ENCODE measurements at places on chromosomes 5 and 9.

- H3K4me1 ChIP-seq = peaks cover 47% of the 10 kb centered on the region
- peak overlapping the region; percentile 28 for H3K4me3 ChIP-seq
- H3K27ac ChIP-seq = peak overlapping the region; percentile 40
Observed at GRCh38 chr5:135303582-135304173, 95.4 kb downstream of the MACROH2A1 start.

- peaks cover 97% of the 10 kb centered on the region for H3K4me1 ChIP-seq
- DNase-seq = no peak
- H3K27ac ChIP-seq = no peak overlapping the region
- H3K36me3 ChIP-seq = peaks cover 3% of the 10 kb centered on the region
Observed at GRCh38 chr9:95498641-95499040, 18.1 kb downstream of the PTCH1 start.

DNA sequence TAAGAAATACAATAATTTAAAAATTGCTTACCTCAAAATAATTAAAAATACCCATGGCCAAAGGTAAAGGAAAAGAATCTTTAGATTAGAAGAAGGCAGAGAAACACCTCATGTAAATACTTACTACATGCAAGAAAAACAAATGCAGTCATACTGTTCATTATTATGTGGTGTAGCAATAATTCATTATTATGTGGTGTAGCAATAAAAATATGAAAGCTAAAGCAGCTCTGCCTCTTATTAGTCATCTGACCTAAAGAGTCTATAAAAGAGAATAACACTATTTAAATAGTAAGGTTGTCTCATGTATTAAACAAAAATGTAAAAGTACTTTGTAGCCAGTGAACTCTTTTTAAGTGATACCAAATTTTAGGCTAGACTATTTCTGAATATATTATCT lies 6.6 kb downstream of the DTWD2 start:
- no peaks in the 10 kb centered on the region for H3K27me3 ChIP-seq
- H3K27ac ChIP-seq = no peak overlapping the region
- no peak overlapping the region for H3K4me3 ChIP-seq
- DNase-seq = no peak
- peaks cover 4% of the 10 kb centered on the region for H3K4me1 ChIP-seq

DNA sequence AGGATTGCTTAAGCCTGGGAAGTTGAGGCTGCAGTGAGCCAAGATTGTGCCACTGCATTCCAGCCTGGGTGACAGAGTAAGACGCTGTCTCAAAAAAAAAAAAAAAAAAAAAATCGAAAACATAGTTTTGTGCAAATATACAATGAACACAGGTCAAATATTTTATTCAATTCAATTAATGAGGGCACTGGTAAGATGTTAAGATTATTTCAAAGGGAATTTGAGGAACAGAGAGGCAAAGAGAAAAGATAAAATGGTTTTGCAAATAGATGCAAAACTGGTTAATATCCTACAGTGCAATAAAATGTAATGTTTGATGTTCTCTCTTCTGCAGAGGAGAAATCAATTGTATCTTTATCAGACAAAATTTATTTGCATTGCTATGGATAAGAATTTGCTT lies 39.5 kb upstream of the GNE start:
- no peak overlapping the region for H3K4me3 ChIP-seq
- peaks cover 25% of the 10 kb centered on the region for H3K36me3 ChIP-seq
- H3K27ac ChIP-seq = no peak overlapping the region

- DNase-seq = no peak
- H3K36me3 ChIP-seq = peaks cover 38% of the 10 kb centered on the region
- no peak overlapping the region for H3K4me3 ChIP-seq
- peaks cover 35% of the 10 kb centered on the region for H3K4me1 ChIP-seq
- no peaks in the 10 kb centered on the region for H3K27me3 ChIP-seq
Observed at GRCh38 chr5:90939211-90939610, 380.6 kb downstream of the ADGRV1 start.

DNA sequence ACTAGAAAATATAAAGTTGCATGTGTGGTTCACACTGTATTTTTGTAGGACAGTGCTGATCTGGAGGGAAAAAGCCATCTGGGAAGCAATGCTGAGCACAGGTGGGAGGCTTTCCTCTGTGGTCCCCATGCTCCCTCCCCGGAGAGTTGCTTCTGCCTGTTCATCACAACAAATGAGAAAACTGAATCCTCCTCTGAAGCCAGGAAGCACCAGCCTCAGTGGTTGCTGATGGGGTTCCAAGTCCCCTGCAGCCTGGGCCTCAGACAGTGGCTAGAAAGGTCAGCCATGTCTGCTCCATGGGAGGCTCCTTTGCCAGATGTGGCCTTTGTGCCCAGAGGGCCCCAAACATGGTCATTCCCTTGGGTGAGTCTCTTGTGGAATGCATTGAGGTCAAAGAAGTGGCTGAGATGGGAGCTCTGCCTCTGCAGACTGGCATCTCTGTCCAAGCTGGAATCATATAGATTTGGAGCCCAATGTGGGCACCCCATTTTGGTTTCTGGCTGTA lies 77.6 kb downstream of the C5orf15 start:
- H3K36me3 ChIP-seq = no peaks in the 10 kb centered on the region
- peak overlapping the region; percentile 25 for H3K27ac ChIP-seq
- H3K4me1 ChIP-seq = peaks cover 51% of the 10 kb centered on the region
- H3K27me3 ChIP-seq = peaks cover 64% of the 10 kb centered on the region

DNA sequence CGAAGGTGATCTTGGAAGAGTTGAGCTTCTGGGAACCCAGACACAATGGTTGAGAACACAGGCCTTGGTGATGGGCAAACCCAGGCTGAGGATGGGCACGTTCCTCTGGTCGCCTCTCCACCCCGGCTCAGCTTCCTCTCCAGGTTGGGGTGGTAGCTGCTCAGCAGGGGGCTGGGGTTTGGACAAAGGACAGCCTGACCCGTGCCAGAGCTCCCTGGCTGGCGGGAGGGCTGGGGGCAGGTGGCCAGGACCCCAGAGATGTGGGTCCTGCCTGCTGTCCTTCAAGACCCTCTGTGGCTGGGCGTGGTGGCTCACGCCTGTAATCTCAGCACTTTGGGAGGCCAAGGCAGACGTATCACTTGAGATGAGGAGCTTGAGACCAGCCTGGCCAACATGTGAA lies 25.2 kb downstream of the NCS1 start:
- H3K4me1 ChIP-seq = peaks cover 74% of the 10 kb centered on the region
- H3K4me3 ChIP-seq = no peak overlapping the region
- H3K27ac ChIP-seq = no peak overlapping the region
- no peaks in the 10 kb centered on the region for H3K36me3 ChIP-seq
- no peak for DNase-seq

GRCh38 chr9:34549407-34549732 lies 26.6 kb upstream of the ENHO start:
- H3K27ac ChIP-seq = no peak overlapping the region
- H3K4me3 ChIP-seq = no peak overlapping the region
- peaks cover 48% of the 10 kb centered on the region for H3K4me1 ChIP-seq

DNA sequence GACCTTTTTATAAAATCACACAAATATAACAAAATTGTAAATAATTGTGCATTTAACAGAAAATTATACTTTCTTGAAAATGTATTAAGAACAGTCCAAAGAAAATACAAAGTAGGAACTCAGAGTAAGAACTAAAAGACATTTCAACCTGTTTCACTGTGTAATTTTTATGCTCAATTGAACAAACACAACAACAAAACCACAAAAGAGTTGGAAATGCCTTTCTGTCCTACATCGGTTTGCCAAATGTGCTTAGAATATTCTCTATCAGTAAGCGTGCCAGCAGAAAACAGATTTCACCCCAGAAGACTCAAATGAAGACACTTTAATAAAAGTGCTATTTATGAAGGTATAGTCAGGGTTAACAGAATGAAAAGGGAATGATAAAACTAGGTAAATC lies 592.1 kb downstream of the PRELID2 start:
- H3K4me1 ChIP-seq = peaks cover 20% of the 10 kb centered on the region
- H3K27me3 ChIP-seq = no peaks in the 10 kb centered on the region
- no peak overlapping the region for H3K4me3 ChIP-seq
- no peak overlapping the region for H3K27ac ChIP-seq
- DNase-seq = no peak
- no peaks in the 10 kb centered on the region for H3K36me3 ChIP-seq

GRCh38 chr5:151255621-151256286 lies 2.8 kb downstream of the GM2A start:
- no peak overlapping the region for H3K4me3 ChIP-seq
- peaks cover 18% of the 10 kb centered on the region for H3K27me3 ChIP-seq
- DNase-seq = no peak

DNA sequence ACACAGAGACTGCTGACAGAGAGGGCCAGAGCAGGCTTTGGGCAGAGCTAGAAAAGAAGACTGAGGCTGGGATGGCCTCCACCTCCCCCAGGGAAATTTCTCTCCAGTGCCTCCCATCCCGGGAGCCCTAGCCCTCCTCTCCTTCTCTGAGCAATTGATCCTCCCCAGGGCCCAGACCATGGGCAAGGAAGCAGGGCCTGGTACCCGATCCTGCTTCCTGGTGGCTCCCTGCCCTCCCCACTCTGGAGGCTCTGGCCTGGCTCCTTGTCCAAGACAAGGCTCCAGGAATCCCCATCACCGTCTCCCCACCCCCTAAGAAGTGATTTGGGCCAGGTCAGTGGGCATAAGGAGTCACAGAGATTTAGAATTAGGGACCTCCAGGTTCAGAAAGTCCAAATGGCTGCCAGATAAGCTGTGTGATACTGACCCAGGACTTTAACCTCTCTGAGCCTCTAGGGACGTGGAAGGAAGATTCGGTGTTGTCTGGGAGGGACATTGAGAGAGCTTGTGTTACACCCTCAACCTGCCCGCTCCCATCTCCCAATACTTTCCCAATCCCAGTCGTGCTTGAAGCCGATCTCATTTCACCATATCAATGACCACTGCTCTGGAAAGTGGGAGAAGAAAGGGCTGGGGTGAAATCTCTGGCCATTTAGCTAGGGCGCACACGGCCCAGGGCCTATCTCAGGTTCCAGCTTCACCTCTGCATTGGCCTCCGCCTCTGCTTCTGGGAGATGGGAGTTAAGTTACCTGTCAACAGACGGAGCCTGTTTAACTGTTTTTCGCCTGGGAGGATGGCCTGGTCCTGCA lies 25.8 kb upstream of the KIF12 start:
- H3K27ac ChIP-seq = peak overlapping the region; percentile 84
- peak overlapping the region; percentile 44 for H3K4me3 ChIP-seq
- H3K4me1 ChIP-seq = peaks cover 59% of the 10 kb centered on the region
- H3K36me3 ChIP-seq = no peaks in the 10 kb centered on the region
- H3K27me3 ChIP-seq = peaks cover 18% of the 10 kb centered on the region

- H3K36me3 ChIP-seq = no peaks in the 10 kb centered on the region
- no peak for DNase-seq
- peaks cover 12% of the 10 kb centered on the region for H3K4me1 ChIP-seq
- H3K4me3 ChIP-seq = no peak overlapping the region
- no peak overlapping the region for H3K27ac ChIP-seq
Observed at GRCh38 chr9:130952065-130952762, 13.2 kb upstream of the FIBCD1 start.

GRCh38 chr5:140524003-140524402 lies 23.5 kb upstream of the EIF4EBP3 start:
- no peaks in the 10 kb centered on the region for H3K4me1 ChIP-seq
- no peak overlapping the region for H3K4me3 ChIP-seq
- H3K27ac ChIP-seq = no peak overlapping the region
- no peaks in the 10 kb centered on the region for H3K27me3 ChIP-seq
- no peak for DNase-seq
- peaks cover 60% of the 10 kb centered on the region for H3K36me3 ChIP-seq

DNA sequence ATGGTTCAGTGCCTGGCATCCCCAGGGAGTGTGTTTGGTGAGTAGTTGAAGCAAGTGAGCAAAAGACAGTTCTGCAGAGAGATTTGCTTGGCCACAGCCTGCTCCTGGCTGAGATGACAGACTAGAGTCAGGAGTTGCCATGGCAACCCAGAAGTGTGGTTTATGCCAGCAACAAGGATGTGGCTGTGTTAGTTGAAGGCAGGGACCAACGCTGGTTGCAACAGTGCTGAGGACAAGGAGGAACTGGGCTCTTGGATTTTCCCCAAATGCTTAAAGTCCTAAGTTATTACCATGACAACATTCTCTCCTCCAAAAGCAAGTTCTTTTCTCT lies 2.7 kb downstream of the NXNL2 start:
- H3K27ac ChIP-seq = no peak overlapping the region
- H3K36me3 ChIP-seq = no peaks in the 10 kb centered on the region
- DNase-seq = peak; percentile 48

Measured in nephron progenitor cell (in vitro differentiated cells).